ENCODE measurements at places on chromosomes 3 and 15.
A peak's percentile ranks its signal among the peaks of the same experiment; 100 is the strongest.

DNA sequence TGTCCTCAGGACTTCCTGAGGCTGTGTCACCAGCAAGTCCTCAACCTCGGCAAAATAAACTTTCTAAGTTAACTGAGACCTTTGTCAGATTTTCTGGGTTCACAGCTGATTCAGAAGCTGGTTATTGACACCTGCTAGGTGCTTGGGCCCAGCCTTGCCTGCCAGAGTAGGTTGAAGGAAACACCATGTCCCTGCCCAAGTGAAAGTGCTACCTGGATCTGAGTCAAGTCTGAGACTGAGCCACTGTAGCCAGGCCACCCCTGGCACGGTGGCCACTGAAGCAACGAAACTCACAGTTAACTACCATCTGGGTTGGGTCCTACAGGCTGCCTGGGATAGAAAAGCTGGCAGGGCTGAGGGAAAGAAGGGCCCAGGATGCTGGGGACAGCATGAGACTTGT, 8.2 kb downstream of the HYAL2 start:
- DNase-seq, result no peak

- no peak for DNase-seq
Measured at GRCh38 chr3:72542781-72543180, 305.5 kb downstream of the SHQ1 start.

DNA sequence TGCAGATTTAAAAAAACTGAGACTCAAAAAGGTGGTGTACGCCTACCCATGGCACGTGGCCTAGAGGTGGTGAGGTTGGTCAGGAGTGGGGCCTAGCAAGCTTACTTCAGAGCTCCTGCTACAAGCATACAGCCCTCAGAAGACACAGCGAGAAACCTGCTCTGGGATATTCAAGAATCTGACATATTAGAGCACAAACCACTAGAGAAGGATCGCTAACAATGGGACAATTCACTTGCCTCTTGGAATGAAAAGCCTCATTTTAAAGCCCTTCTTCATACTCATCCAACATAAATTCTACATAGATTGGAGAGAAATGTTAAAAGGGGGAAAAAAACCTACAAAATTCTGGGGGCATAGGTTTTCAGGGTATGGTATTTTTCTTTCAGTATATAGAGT, 118.0 kb upstream of the ARHGEF3 start:
- no peak for DNase-seq

- DNase-seq, result no peak
Measured at GRCh38 chr15:100259266-100259665, 82.5 kb downstream of the ADAMTS17 start.

- DNase-seq, result no peak
Measured at GRCh38 chr15:60591496-60592370, 112.8 kb upstream of the ICE2 start.

DNA sequence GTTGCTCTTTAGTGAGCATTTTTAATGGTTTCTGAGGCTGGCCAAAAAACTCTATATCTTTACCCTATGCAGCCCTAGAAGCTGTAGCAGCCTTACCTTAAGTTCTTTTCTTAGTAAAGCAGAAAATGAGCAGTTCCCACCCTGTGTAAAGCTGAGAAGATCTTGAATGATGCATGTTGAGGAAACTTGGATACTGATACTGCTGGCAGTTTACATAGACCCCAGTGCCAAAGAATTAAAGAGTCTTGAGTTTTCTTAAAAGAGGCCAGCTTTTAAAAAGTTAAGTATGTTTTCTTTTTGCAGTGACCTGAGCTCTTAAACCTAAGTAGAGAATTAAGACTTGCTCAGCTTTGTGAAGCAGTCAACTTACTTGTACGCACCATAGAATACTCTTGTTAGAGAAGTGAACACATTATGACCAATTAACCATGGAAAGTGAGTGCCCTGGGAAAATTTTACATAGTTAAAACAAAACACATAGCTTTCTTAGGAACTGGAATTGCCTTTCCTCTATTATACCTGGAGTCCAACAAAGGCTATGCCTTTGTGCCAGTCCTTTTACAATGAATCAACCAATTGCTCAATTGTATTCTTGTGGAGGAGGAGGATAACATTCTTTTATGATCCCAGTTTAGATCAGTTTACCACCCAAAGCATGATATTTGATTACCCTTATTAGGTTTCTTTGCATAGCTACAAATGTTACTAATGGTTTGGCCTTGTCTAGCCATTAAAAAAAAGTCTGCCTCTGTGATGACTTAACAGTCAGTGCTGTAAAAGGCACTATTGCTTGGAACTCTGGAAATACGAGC, 28.4 kb downstream of the PLS1 start:
- DNase-seq, result no peak

DNA sequence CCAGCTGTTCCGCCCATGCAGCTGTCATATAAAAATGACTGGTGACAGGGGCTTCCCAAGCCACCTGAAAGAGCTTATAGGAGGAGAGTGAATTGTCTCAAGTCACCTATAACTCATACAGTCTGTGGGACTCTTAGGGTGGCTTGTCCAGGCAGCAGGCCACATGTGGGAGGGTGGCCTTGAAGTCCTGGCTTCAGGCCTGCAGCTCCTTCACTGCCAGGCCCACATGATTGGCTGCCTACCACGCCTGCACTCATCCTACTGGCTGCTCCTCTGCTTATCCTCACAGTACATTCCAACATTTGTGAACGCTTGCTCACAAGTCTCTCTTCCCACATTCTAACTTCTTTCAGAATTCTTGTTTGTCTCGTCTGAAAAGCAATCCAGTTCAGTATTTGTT, 41.1 kb upstream of the TIPARP start:
- no peak for DNase-seq

GRCh38 chr15:39213385-39213840, 367.5 kb upstream of the THBS1 start:
- DNase-seq, result peak; percentile 78

- peak; percentile 3 for DNase-seq
Measured at GRCh38 chr15:41557673-41558399, 1.2 kb upstream of the TYRO3 start.

- no peak for DNase-seq
Measured at GRCh38 chr3:64928683-64929082, 240.9 kb upstream of the ADAMTS9 start.

DNA sequence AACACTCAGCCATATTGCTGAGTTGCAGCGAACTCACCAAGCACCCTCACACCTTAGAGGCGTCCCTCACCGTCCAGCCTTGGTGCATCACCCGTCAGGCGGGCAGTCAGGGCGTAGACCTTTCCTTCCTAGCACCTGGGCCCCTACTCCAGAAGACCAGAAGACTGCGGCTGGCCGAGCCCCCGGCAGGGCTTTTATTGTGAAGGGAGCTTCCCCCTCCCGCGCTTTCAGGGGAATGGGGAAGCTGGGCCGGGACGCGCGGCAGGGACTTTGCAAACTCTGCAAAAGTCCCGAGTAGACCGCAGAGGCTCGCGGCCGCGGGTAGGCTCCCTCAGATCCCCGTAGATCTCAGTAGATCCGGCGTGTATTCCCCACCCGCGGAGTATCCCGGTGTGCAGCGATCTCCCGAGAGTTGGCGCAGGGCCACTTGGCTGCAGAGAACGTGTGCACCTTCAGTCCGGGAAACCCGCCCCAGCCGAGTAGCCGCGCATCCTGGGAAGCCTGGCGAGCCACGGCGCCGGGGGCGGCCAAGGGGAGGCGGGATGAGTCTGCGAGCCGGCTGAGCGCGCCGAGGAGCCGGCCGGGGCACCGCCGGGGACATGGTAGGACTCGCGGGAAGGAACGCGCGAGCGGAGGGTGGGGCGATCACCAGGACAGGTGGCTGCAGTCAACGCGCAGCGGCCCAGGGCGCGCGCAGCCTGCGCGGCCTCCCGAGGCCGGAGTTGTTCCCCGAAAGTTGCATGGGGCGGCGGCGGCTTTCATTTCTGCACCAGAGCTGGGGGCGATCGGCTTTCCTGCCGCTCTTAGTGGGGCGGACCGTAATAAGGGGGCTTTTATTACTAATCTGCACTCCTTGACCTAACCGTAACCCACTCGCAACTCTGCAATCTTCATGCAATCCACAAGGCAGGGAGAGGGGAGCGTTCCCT, at the start of gene GASK1A:
Gene GASK1A (plus strand): TSS at position 268 of the 929 bp plus-strand sequence. CDS start 332 bp downstream, at position 600.
- DNase-seq, result no peak

DNA sequence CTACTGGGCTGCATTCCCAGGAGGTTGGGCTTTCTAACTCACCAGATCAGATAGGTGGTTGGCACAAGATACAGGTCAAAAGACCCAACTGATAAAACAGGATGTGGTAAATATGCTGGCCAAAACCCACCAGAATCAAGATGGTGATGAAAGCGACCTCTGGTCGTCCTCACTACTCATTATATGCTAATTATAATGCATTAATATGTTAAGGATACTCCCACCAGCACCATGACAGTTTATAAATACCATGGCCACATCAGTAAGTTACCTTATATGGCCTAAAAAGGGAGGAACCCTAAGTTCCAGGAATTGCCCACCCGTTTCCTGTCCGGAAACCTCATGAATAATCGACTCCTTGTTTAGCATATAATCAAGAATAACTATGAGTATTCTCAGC, 31.6 kb downstream of the CFAP44 start:
- DNase-seq, result no peak

GRCh38 chr15:84917452-84917851, 33.0 kb downstream of the SLC28A1 start:
- DNase-seq, result no peak

DNA sequence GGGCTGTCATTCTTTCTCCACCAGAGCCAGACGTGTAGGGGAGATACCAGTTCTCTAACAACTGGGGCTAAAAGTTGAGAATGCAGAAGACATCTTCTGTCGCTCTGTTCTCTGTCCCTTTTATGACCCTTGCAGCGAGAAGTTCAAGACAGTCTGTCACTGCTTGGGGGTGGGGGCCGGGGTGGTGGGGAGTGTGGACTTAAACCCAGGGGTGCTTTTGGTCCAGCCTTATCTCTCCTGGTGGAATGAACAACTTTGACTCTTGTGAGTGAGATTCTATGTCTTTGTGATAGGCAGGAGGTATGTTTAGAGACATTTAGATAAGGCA, 767 bp upstream of the APOD start:
- DNase-seq, result no peak

DNA sequence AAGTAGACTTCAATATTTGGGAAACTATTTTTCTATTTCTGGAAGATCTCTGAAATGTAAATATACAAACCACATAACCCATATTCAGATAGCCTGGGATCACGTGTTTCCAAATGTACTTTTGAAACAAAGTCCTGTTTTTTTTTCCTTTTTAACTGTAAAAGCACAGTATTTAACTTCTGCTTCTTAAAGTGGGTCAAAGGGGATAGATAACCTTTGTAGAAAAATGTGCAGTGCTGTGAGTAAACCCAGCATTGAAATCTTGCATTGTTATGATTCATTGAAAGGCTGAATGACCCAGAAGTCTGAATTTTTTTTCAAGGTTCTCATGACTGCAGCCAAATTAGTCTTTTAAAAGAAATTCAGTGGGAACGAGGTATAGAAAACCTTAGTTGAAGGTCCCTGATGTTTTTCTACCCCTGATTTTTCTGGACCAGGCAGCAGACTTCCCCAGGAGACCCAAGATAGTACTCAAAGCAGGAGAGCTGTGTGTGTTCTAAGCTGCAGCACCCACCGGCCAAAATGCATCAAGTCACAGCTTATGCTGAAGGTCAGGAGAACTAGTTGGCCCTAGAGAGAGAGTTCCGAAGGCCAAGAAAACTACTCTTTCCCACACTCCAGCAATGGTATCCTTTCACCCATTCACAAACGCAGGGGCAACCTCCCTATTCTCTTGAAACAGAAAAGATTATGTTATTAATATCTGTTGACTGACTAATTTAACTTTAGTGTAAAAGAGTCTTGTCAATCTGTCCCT, 43.6 kb upstream of the APH1B start:
- DNase-seq, result no peak

GRCh38 chr3:170482199-170482598, 63.5 kb downstream of the CLDN11 start:
- no peak for DNase-seq

- no peak for DNase-seq
Measured at GRCh38 chr15:78104119-78104479, 11.7 kb downstream of the SH2D7 start.

GRCh38 chr15:87689716-87690115, 566.8 kb downstream of the NTRK3 start:
- DNase-seq, result no peak

GRCh38 chr3:28624084-28624483, 275.5 kb upstream of the AZI2 start:
- DNase-seq, result no peak

GRCh38 chr15:41556677-41557076, 2.3 kb upstream of the TYRO3 start:
- DNase-seq, result no peak

DNA sequence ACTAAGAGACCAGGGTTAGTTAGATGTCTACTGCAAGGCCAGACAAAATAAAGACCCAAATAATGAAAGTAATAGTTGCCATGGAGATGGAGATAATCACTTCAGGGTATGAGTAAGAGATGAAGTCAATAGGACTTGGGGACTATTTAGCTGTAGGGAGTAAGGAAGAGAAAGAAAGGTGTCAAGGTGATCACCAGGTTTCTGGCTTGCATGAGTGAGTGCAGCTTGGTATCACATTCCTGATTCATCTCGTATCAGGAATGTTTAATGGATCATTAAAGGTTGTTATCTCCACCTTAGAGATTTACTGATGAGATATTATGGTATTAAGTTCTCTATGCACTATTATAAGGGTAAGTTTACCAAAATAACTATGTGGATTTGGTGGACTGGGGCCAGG, 357.4 kb upstream of the ATP11B start:
- DNase-seq, result no peak

DNA sequence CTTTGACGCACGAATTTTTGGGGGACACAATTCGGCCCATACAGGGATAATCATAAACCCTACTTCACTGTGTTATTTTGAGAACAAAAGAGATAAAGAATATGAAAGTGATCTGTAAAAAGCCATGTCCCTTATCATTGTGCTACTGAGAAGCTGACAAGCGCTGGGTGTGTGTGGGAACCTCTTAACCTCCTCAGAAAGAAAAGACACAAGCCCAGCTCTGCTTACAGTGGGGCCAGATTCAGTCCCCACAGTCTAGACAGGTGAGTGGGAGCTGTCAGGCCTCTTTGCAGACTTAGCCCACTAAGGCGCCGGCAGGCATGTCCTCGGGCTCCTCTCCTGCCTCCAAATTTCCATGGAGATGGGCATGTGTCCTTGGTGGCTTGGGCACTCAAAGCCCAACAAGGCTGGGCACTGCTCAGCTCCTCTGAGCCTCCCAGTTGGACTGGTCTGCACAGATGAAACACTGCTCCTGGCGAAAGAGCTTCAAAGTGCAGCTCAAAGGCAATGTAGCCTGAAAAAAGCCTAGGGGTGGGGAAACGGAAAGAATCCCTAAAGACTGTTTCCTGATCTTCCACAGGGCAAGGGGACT, 64.4 kb upstream of the ETV5 start:
- no peak for DNase-seq

GRCh38 chr3:4824926-4825325, 154.3 kb upstream of the BHLHE40 start:
- DNase-seq, result peak; percentile 54

GRCh38 chr15:74322558-74323180, 44.8 kb downstream of the CYP11A1 start:
- DNase-seq, result no peak

DNA sequence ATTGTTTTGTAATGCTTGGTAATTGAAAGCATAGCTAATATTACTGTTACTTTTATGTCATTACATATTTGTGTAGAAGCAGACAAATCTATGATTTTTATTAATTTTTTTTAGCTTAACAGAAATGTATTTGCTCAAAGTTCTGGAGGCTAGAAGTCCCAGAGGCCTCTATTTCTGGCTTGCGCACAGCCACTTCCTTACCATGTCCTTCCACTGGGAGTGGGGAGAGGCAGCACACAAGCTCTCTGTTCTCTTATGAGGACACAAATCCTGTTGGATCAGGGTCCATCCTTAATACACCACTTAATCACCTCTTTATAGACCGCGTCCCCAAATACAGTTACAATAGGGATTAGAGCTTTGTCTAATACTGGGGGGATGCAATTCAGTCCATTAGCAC, 1061.4 kb downstream of the OTOL1 start:
- no peak for DNase-seq
